ENCODE measurements at places on chromosomes 13 and 19.

DNA sequence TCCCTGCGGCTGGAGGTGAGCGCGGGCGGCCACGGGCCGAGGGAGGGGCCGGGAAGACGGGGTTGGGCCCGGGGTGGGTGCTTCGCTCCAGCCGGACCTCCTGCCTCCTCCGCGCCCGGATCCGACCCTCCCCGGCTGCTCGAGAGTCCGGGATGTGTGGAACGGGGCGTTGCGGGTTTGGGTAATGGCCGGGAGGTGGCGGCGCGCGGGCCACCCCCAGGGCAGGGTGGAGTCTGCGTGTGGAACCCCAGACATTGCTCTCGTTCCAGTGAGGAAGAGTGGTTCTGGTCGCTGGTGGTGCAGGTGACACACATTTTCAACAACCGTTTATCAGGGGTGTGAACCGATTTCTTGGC lies 38.8 kb downstream of the ARHGEF7 start:
- no peak for DNase-seq

DNA sequence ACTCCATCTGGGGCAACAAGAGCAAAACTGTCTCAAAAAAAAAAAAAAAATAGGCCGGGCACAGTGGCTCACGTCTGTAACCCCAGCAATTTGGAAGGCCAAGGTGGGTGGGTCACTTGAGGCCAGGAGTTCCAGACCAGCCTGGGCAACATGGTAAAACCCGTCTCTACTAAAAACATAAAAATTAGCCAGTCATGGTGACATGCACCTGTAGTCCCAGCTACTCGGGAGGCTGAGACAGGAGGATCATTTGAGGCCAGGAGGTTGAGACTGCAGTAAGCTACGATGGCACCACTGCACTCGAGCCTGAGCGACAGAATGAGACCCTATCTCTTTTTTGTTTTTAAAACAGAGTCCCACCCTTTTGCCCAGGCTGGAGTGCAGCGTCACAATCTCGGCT lies 3.9 kb downstream of the IQCN start:
- no peak for DNase-seq

GRCh38 chr13:77207943-77208342 lies 119.0 kb downstream of the MYCBP2 start:
- DNase-seq = no peak

DNA sequence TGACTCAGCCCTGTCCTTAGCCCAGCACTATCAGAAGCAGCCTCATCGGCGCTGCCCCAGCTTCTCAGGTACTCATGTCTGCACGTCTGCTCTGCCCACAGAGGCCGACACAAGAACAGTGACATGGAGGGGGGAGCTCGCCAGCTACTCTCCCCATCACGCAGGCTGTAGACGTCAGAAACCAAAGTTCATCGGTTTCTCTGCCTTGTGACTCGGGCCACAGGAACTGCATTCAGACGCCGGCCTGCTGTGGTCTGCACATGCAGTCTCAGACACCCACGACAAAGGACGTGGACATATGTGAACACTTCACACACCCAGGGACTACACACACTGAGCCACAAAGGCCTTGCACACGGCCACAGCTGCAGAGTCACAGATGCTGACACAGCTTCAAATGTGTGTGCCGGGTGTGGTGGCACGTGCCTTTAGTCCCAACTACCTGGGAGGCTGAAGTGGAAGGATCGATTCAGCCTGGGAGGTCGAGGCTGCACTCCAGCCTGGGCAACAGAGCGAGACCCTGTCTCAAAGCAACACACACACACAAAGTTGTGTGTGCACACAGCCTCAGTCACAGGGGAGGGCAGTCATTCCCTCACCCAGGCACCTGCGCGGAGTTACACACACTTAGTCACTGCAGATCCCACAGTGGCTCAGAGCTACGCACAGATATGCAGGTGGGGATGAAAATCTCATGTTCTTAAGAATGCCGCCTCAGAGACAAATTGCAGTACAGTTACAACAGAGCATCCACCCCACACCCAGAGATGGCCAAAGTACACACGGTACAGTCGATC lies 4.9 kb upstream of the ZFP36 start:
- no peak for DNase-seq

DNA sequence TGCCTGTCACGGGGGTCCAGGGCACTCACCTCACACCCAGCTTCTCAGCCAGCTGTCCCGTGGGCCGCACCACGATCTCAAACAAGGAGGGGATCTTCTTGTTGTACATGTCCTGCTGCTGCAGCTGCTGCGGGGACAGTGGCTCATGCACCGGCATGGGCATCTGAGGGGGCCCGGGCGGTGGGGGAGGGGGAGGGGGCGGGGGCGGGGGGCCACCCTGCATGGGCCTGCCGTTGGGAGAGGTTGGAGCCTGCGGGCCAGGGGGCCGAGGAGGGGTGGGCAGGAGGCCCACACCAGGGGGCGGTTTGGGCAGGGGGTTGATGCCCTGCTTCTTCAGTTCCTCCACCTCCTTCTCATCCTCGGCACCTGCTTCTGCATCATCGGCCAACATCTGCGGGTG lies 23.9 kb upstream of the TMEM160 start:
- no peak for DNase-seq

DNA sequence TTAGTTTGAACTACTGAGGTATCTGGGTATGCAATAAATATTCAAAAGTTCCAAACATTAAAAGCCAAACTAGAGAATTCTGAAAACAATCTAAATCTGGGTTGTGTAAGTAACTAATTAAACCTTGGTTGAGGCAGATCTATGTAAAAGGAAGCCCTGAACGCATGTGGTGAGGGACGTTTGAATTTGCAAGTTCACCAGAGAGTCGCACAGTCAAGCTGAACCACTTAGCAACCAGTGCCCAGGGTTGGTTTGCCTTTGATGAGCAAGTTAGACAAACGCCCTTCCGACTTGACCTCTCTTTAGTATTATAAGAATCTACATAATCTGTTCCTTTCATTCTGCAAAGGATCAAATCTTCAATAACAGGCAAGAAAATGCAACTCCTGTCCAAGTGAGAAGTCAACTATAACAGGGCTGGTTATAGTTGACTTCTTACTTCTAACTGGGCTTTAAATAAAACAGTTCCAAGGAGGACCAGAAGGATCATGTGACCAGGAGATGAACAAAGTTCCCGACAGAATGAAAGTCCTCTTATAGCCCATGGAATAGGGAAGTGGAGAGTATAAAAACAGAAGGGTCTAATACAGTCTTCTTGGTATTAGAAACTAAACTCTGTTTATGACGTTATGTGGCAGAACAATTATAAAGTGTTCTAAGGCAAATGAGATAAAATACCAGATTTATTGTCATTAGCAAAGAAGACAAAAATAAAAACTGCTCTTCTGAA lies 40.6 kb downstream of the PHF11 start:
- no peak for DNase-seq

- DNase-seq = no peak
These were observed 9.8 kb downstream of the ATP4B start for GRCh38 chr13:113648216-113648610.

DNA sequence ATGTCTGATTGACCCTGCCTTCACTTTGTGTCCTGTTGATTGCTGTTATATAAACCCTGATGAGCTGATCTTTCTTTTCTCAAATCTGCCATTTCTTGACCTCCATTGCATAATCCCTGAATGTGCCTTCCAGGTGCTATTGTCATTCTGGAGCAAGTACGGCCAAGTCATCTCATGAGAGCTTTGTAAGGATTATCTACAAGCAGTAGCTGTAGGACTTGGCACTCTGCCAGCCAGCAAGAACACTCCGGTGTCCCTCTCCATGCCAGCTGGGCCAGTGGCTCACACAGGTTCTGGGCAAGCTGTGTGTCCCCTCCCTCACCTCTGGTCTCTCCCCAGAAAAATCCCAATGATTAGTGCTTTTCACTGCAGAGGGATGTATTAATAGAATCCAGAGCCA lies 348.1 kb downstream of the FOXO1 start:
- no peak for DNase-seq

GRCh38 chr13:106919133-106919532 lies 351.2 kb upstream of the ARGLU1 start:
- DNase-seq = no peak

DNA sequence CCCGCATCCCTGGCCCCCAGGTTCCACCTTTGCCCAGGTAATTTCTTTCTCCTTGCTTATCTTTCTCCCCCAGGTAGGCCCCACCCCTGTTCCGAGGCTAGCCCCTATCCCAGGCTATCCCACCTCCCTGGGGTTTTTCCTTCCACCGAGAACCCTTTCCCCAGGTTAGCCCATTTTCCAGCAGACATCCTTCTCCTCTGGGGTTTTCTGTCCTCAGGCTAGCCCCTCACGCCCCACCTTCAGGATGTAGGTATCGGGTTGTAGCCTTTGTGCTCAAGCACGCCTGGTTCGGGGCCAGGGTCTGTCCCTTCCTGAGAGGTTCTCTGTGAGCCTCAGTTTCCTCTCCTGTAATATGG lies 837 bp downstream of the FSD1 start:
- DNase-seq = no peak

DNA sequence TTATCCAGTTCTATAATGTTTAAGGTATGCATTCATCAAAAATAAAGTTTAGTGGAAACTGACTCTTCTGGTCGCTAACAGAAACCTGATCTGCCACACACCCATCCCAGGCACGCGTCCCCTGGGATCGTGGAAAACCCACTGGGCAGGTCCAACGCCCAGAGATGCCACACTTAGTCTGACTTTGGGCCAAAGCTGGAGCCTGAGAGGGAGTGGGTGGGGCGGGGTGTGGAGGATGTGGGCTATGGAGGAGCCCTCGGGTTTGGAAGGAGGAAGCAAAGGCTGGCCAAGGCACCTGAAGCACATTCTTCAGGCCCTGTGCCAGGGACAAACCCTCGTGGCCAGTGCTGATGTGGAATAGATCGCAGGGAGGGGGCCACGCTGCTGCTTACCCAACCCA lies 2.5 kb downstream of the IGFL1 start:
- no peak for DNase-seq

Measured in thoracic aorta (tissue), 2 donors.